ENCODE measurements at places on chromosomes 5 and 9.

DNA sequence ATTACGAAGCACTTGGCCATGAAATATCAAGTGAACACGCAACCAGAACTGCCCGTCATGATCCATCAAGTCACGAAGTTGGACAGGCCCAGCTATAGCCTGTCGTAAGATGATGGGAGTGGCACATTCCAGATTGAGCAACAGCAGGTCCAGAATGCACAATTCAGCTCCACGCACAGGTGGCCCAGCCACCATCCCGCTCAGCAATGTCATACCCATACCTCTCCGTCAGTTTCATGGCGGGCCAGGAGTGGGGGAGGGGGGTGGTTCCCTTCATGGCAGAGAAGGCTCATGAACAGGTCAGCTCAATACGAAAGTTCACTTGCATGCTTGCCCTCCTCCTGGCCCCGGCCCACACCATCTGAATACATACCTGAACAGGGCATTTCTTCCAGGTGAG, 34.9 kb downstream of the SMIM23 start:
- DNase-seq: no peak

DNA sequence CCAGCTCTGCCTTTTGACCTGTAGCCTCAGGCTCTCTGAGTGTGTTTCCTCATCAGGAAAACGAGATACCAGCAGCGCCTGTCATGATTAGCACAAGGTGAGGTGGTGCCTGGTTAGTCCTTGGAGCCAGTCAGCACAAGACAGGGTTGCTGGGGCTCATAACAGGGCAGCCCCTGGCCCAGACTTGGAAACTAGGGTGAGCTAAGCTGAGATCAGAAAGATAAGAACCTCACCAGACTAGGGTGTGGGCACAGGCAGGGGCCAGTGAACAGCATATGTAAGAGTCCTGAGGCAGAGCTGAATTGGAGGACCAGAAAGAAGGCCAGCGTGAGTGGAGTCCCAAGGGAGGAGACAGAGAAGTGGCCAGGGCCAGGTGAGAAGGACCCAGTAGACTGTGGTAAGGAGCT, 42.7 kb upstream of the FUBP3 start:
- DNase-seq: no peak

DNA sequence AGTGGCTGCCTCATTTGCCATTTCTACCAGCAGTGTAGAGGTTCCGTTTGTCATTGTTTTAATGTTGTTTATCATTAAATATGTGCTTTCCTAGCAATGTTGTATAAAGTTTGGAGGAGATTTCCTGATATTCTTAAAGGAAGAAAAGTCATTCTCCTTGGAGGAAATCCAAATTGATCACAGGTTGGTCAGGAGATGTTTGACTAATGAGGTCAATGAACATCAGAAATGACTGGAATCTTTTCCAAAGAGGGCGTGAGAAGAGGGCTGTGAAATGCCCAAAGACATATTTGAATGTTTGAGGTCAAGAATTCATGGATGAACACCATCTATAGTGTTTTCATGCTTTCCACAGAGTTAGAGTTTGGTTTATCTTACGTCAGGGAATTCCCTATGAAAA, 471.3 kb downstream of the MAT2B start:
- no peak for DNase-seq

GRCh38 chr9:93121316-93122241, 12.5 kb downstream of the NINJ1 start:
- no peak for DNase-seq

Measured in activated CD4-positive, alpha-beta T cell treated with anti-CD3 and anti-CD28 coated beads, Interleukin-10, Interleukin-2, amounts not matched to agents 100 ng/mL and 50 ng/mL, durations not matched to agents 16 hours and 8 hours (primary cell).